ENCODE measurements at places on chromosomes 1 and 21. TPM values are rescaled to one million over a fixed set of nuclear protein-coding genes. Genes with fewer than 3 reads are reported as not detected.

GRCh38 chr1:172137703-172138454 is 282.6 kb upstream of the C1orf105 start:
- no peak for DNase-seq

GRCh38 chr1:204307334-204307883 is 52.3 kb downstream of the PLEKHA6 start:
- peak; percentile 64 for DNase-seq

- peak; percentile 90 for DNase-seq
Observed at GRCh38 chr1:33342041-33342723, 21.3 kb upstream of the A3GALT2 start.

DNA sequence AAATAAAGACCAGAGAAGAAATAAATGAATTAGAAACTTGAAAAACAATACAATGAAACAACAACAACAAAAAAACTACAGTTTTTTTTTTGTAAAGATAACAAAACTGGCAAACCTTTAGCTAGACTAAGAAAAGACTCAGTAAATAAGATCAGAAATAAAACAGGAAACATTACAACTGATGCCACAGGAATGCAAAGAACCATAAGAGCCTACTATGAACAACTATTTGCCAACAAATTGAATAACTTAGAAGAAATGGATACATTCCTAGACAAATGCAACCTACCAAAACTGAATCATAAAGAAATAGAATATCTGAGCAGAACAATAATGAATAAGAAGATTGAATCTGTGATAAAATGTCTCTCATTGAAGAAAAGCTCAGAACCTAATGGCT is 742.0 kb downstream of the ADGRL2 start:
- no peak for DNase-seq

DNA sequence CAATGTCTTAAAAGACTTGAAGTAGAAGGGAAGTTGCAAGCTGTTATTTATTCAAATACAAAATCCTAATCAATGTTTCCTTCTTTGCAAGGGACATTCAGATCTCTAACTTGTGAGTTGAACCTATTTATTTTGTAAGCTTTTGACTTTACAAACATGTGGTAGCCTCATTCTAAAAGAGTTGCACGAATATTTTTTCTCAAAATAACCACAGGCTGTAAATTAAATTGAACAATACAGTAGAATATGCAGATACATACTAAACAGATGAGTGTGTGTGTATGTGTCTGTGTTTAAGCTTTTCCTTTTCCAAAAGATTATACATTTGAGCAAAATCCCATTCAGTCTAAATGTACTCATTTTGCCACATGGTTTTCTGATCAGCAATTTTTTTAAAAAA is 4.8 kb upstream of the DYNLT5 start:
- no peak for DNase-seq

CD247 gene
- total RNA-seq, result 1.5 TPM

F13B gene
- not detected for total RNA-seq

DNA sequence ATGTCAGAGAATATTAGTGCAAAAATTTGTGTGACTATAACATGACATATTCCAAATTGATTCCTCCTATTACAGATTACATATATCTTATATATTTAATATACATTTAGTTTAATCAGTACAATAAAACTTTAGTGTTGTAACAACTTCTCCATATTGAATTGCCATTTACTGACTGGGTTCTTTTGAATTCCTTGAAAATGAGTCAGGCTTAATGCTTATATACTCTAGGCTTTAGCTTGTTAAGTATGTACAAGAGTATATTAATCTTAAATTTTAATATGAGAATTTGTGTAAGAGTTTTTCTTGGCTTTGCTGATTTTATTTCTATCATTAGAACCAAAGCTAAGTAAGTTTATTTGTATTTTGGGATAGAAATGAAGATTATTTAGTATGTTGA is 40.3 kb downstream of the XPR1 start:
- no peak for DNase-seq

CCDC17 gene
- total RNA-seq, result 1.5 TPM

GRCh38 chr1:41653574-41653973 is 169.1 kb upstream of the EDN2 start:
- DNase-seq, result no peak

- DNase-seq, result no peak
Observed at GRCh38 chr1:52355847-52356505, 10.0 kb downstream of the CC2D1B start.

- DNase-seq, result no peak
Observed at GRCh38 chr1:222168621-222169020, 379.3 kb downstream of the HHIPL2 start.

DNA sequence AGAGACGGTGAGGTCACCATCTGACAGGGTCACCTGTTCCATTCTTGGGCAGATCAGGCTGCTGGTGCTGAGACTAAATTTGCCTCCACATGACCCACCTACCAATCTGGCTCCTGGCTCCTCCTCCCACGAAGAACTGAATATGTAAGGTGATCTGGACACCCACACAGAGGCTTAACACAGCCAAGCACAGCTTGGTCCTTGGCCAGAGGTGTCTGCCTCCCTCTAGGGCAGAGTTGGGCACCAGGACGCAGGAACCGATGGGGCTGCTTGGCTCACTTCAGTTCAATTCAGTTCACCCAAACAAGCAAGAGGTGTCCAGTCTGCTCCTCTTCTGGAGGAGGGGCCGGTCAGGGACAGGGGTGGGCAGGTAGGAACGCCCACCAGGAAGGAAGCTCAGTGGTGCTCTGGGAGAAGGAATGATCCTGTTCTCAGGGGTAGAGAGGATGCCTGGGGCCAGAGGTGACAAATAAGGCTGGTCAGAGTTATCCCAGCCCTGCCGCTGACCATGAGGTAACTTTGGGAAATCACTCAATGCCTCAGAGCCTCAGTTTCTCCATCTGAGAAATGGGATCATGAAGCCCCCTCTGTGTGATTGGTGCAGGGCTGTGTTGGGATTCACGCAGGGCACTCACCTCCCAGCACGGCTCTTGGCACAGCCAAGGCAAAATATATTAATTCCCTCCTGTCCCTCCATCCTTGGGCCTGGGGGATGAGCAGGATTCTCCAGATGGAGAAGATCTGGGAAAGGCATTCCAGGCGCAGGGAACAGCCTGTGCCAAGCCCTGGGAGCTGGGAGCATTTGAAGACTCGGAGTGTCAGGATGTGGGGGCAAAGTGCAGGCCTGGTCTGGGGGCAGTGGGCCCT is 284.5 kb downstream of the PTPRU start:
- DNase-seq, result no peak

DNA sequence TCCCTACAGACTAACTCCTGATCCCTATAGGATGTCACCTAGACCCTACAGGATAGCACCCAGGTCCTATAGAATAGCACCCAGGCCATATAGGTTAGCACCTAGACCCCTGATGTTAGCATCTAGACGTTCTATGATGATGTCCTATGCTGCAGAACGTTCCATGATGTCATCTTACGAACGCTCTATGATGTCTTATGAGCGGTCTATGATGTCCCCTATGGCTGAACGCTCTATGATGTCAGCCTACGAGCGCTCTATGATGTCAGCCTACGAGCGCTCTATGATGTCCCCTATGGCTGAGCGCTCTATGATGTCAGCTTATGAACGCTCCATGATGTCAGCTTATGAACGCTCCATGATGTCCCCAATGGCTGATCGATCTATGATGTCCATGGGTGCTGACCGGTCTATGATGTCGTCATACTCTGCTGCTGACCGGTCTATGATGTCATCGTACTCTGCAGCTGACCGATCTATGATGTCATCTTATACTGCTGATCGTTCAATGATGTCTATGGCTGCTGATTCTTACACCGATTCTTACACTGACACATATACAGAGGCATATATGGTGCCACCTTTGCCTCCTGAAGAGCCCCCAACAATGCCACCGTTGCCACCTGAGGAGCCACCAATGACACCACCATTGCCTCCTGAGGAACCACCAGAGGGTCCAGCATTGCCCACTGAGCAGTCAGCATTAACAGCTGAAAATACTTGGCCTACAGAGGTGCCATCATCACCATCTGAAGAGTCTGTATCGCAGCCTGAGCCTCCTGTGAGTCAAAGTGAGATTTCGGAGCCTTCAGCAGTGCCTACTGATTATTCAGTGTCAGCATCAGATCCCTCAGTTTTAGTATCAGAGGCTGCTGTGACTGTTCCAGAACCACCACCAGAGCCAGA is 9.5 kb downstream of the SON start:
- DNase-seq, result no peak

- no peak for DNase-seq
Observed at GRCh38 chr1:232597721-232598120, 32.2 kb downstream of the SIPA1L2 start.

DNA sequence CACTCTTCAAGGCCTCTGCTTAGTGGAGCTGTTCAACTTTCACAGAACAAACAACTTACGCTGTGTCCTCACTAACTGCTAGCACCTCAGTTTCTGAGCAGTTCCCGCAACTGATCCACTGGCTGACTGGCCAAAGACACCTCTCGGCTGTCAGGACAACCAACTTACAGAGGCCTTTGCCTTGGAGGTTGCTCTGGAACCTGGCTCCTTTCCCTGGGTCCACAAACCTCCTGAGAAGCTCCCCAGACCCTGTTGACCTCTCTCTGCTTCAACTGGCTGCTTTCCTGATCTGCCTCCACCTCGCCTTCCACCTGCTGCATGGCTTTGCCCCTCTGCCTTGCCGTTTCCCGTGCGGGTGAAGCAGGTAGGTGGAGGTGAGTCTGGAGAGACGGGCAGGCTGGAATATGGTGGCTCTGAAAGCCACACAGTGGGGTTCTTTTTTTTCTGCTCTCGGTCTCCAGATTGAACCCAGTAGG is 13.0 kb downstream of the BTBD19 start:
- DNase-seq, result no peak

EPHB2 gene
- total RNA-seq, result 80.2 TPM

DNA sequence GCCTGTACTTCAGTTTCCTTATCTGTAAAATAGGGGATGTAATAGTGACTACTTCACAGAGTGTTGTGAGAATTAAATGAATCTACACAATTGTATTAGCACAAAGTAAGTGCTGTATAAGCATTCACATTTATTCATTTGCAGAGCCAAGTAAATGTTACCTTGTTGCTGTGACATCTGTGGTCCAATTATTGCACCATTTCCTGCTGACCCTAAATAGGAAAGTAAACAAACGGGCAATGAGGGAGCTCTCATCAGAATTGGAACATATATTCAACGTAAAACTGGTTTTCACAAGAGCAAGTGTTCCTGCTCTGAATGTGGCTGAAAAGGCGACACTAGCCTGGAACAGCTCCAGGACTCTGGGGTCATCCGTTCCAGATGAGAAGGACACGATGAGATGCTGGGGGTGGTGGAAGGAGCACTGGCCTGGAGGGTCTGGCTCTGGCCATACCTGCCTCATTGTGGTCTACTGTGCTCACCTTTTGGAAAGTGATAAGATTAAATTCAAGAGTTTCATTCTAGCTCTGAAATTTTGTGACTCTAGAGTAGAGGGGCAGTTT is 34.5 kb downstream of the PROX1 start:
- DNase-seq, result no peak

DNA sequence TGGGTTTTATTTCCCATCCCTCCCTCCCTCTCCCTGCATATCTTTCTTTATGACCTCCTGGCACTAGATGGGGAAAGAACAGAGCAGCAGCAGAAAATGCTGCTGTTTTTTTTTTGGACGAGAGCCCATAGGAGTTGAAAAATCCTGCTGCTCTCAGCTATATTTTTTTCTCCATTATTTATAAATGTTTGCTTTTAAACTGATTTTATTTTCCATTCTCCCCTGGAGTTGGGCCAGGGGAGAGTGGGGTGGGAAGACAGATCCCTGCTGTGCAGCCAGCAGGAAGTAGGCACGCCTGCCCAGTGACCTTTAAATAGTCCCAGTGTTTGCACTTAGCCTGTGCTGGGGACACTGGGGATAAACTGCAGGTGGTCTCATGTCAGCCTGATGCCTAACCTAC is 17.4 kb downstream of the SFT2D2 start:
- no peak for DNase-seq

DNA sequence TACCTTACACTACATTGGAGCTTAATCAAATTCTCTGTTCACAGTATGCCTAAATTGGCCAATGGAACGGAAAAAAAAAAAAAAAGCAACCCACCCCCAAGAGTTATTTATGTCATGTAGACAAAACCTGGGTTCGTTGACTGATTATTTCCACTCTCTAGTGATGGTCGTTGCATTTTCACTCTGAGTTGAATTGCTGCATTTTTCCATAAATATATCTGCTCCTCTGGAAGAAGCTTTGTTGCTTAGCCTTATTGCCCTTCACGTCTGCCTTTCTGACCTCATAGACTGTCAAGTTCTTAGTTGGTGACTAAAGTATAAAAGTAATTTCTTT is 90.2 kb upstream of the RUNX1 start:
- no peak for DNase-seq

DNA sequence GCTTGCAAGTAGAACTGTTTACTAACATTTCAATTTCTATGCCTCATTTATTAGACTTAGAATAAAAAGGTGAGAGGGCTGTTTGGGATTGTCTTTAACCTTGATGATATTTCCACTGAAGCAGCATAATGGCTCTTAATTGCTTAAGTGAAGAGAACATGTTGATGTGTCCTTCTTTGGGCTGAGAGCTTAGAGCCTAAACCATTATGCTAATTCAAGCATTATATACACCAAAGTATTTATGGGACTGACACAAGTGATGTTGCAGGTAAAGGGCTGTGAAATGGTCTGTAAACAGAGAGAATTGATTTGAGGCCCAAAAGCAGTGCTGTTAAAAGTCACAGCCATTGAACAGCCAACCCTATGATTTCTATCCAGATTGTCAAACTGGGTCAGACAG is 113.9 kb downstream of the ATG4C start:
- DNase-seq, result no peak

C1orf226 gene
- 11.3 TPM for total RNA-seq

DNA sequence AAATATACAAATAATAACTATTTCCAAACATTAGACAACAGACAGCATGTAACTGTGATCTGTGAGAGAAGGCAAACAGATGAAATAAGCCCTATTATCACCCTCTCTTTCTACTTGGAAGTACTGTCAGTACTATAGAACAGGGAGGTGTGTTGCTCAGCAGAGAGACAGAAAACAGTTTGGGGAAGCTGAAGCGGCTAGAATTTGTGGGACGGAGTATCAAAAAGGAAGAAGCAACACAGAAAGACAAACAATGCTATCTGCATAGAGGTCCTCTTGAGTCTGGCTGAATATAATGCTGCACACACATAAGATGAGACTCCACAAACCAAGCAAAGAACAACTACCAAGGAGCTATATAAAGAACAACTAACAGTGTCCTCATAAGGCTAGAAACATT is 59.4 kb downstream of the ZZZ3 start:
- DNase-seq, result no peak

ZNF683 gene
- total RNA-seq, result not detected

PERM1 gene
- total RNA-seq, result not detected

- DNase-seq, result no peak
Observed at GRCh38 chr1:29179641-29180184, 2.0 kb downstream of the SRSF4 start.

SPSB1 gene
- 7.1 TPM for total RNA-seq

DNA sequence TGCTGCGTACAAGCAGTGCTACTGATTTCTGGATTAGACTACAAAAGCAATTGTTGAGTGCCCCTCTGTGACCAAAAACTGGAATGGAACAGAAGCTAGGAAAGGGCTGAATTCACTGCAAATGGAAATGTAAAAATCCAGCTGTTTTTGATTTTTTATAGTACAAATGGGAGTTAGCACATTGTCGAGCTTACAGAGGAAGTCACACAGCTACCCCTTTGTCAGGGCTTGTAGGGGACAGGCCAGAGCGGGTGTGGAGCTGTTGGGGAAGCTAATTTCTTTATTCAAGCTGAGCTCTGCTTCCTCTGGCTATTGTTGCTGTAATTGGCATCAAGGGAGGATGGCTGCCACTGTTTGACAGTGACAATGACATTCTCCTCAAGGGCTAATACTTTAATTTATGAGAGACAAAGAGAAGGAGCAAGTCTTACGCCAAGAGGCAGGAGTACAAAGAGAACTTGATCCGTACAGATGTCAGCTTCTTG is 96.1 kb downstream of the SLC35F3 start:
- DNase-seq, result peak; percentile 34

GRCh38 chr1:48750109-48750508 is 26.6 kb downstream of the BEND5 start:
- no peak for DNase-seq
